ENCODE measurements at places on chromosomes 4 and X.
A peak's percentile ranks its signal among the peaks of the same experiment; 100 is the strongest.

DNA sequence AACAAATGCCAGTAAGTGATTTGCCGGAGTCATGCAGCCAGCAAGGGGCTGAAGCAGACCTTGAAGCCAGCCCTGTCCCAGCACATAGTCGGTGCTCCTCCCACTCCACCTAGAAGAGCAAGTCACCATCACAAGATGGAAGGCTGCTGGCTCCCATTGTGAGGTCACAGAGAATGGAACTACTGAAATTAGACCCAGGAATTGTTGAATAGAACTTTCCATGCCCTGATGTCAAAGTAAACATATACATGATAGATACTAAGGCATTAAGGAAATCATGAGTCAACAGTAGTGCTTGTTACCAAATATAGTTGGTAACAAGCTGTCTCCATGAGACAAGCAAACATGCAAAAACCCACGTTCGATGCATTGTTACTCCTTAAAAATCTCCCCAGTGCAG is 177.1 kb upstream of the MID1 start:
- no peak for DNase-seq

DNA sequence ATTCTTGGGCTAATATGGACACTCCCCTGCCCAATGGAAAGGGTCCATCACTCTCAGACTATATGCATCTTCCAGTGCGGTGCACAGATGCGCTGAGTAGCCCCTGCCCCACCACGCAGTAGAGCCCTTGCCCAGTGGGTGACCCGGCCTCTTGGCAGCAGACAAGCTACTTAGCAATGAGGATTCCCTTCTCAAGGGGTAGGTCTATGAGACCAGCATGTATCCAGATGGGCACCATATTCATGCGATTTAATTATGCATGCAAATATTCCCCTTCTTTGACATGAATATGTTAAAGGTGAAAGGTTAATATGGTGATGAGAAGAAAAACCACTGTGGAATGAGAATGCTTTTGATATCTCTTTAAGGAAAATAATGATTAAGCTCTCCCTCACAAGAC is 77.7 kb downstream of the ZNF827 start:
- no peak for DNase-seq

DNA sequence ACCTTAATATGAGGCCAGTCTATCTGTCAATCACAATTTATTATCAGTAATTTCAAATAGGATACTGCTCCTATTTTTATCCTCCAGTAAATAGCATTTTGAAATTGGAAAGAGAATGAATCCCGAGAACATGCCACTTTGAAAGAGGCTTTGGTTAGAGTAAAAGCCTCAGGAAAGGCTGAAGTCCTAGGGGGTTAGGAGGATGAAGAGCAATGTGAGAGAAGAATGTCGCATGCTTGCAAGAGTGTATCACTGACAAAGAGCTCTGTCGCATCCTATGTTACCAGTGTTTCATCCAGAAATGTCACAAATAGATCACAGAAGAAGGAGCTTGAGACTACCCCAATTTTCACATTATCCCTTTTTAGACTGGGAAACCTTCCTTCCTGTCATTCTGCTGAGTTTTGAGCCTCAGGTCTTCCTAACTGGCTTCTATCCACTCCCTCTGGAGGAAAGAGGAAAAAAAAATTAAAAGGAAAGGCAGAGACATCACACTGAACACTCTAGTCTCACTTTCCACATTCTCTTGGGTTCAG is 39.8 kb downstream of the GPM6A start:
- DNase-seq, result no peak

GRCh38 chrX:56783450-56783831 is 54.4 kb downstream of the NBDY start:
- no peak for DNase-seq

- DNase-seq, result no peak
Measured at GRCh38 chr4:169720529-169720928, 37.2 kb downstream of the HPF1 start.

DNA sequence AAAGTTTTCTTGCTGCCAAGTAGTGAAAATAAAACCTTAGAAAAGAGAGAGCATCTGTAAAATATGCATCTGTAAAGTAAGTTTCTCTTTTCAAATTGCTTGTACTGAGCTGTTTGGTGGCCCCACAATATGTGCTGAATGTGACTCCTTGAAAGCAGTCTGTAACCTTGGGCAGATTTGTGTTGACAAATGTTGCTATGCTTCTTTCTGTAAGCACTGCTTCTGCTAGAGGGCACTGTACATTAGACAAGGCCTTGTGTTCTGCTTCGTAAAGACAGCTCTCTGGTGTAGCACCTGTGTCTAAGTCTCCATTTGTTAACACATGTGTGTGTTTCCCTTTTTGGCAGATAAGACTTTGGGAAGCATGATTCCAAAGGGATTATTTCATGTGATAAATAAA is 56.6 kb upstream of the NRK start:
- no peak for DNase-seq

GRCh38 chr4:155780775-155781174 is 22.0 kb downstream of the GUCY1B1 start:
- DNase-seq, result no peak

- DNase-seq, result no peak
Measured at GRCh38 chr4:155972098-155972497, 18.4 kb upstream of the CTSO start.

- DNase-seq, result no peak
Measured at GRCh38 chr4:74504212-74504611, 59.3 kb downstream of the AREG start.

- peak; percentile 13 for DNase-seq
Measured at GRCh38 chr4:76198411-76199237, 15.0 kb downstream of the SCARB2 start.

- DNase-seq, result no peak
Measured at GRCh38 chrX:45850775-45851433, 650.2 kb upstream of the DIPK2B start.

DNA sequence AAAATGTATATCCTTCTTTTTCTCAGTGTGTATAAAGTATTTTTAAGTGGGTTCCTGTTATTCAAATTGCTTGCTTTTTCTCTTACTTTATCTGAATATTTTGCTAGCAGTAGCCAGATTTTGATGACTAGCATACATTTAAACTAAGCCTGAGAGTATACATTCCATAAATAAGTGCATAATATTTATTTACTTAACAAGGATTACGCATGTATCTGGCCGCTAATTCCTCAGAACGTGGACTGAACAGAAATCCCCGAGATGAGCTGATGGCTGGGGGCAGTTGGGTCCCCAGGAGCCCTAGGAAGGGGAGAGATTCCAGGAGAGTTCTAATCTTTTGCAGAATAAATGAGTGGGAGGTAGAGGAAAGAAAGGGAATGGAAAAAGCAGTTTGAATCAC is 91.0 kb downstream of the PHOX2B start:
- DNase-seq, result no peak

GRCh38 chr4:125421547-125421946 is 106.8 kb downstream of the FAT4 start:
- DNase-seq, result no peak

DNA sequence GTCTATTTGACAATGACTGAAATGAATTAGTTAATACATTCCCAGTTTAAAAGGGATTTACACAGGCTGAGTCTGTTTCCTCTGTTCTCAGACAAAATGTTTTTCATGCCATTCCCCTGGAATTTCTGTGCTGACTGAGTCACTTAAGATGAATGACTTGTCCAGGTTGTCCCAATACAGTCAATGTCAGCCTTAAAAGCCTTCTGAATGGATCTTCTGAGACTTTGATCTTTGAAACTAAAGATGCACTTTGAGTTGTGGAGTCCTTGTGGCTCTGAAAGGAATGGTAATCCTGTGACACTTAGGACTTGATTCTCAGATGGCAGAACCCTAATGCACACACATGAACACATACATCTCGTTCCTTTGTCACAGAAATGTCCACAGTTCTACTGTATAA is 622.2 kb upstream of the GRID2 start:
- DNase-seq, result no peak

- no peak for DNase-seq
Measured at GRCh38 chr4:128513664-128514484, 226.3 kb upstream of the PGRMC2 start.

GRCh38 chr4:95362906-95363558 is 185.7 kb downstream of the UNC5C start:
- DNase-seq, result no peak

- DNase-seq, result no peak
Measured at GRCh38 chr4:80307183-80307735, 28.3 kb upstream of the CFAP299 start.

- DNase-seq, result no peak
Measured at GRCh38 chrX:54786967-54787366, 11.1 kb downstream of the ITIH6 start.
